Calu3 (cell line): ENCODE measurements at places on chromosomes 16 and 17. TPM values are rescaled to one million over a fixed set of nuclear protein-coding genes. Genes with fewer than 3 reads are reported as not detected.

Gene MBTD1
- 35.6 and 38.4 TPM in 2 replicates for total RNA-seq

Gene SALL1
- not detected in 2 replicates for total RNA-seq

Gene C16orf96
- not detected in 2 replicates for total RNA-seq

DNA sequence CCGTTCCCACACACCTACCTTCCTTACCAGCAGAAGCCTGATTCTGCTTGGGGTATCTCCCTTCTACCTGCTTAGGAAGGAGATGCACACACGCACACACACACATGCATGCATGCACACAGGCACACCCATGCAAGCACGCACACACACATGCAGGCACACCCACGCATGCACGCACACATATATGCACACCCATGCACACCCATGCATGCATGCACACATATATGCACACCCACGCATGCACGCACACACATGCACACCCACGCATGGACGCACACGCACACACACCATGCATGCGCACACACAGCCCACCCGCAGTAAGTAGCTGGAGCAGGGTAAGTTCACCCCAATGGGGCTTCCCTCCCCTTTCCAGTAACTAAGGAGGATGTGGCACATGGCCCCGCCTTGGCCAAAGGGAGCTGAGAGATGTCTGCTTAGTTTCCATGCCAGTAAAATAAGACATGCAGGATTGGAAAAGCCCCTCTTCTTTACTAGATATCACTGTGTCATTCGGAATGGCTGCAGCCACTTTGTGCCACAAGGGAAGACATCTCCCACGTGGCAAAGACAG, 33.7 kb downstream of the ADCY9 start:
- peaks cover 23% of the 10 kb centered on the region for H3K4me1 ChIP-seq
- H3K27ac ChIP-seq = no peak overlapping the region
- H3K36me3 ChIP-seq = no peaks in the 10 kb centered on the region
- DNase-seq = no peak
- H3K4me3 ChIP-seq = no peak overlapping the region

- no peak overlapping the region for H3K4me3 ChIP-seq
- no peak for DNase-seq
- H3K27ac ChIP-seq = no peak overlapping the region
Measured at GRCh38 chr16:17076092-17076754, 394.5 kb downstream of the XYLT1 start.

DNA sequence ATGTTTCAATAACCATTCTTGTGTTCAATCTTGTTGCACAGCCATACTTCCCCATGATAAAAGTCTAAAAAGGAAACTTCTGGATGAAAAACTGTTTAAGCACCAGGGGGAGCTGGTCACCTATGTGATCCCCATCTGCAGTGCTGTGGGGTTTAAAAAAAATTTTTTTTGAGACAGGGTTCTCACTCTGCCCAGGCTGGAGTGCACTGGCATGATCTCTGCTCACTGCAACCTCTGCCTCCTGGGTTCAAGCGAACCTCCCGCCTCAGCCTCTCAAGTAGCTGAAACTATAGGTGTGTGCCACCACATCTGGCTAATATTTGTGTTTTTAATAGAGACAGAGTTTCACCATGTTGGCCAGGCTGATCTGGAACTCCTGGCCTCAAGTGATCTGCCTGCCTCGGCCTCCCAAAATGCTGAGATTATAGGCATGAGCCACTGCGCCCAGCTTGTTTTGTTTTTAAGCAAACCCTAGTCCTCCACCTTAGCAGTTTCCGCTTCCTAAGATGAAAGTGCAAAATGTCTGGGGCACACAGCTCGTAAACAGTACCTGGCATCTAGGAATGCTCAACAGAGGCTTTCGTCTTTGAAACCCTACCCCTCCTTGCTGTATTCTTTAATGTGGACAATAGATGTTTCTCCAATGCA, 25.4 kb downstream of the DNAJA2 start:
- H3K27me3 ChIP-seq = no peaks in the 10 kb centered on the region
- H3K36me3 ChIP-seq = no peaks in the 10 kb centered on the region
- DNase-seq = peak; percentile 66
- no peak overlapping the region for H3K4me3 ChIP-seq

- H3K27ac ChIP-seq = no peak overlapping the region
- H3K27me3 ChIP-seq = peaks cover 40% of the 10 kb centered on the region
- no peaks in the 10 kb centered on the region for H3K4me1 ChIP-seq
- peak; percentile 21 for DNase-seq
Measured at GRCh38 chr17:6701719-6702118, 11.4 kb downstream of the SLC13A5 start.

DNA sequence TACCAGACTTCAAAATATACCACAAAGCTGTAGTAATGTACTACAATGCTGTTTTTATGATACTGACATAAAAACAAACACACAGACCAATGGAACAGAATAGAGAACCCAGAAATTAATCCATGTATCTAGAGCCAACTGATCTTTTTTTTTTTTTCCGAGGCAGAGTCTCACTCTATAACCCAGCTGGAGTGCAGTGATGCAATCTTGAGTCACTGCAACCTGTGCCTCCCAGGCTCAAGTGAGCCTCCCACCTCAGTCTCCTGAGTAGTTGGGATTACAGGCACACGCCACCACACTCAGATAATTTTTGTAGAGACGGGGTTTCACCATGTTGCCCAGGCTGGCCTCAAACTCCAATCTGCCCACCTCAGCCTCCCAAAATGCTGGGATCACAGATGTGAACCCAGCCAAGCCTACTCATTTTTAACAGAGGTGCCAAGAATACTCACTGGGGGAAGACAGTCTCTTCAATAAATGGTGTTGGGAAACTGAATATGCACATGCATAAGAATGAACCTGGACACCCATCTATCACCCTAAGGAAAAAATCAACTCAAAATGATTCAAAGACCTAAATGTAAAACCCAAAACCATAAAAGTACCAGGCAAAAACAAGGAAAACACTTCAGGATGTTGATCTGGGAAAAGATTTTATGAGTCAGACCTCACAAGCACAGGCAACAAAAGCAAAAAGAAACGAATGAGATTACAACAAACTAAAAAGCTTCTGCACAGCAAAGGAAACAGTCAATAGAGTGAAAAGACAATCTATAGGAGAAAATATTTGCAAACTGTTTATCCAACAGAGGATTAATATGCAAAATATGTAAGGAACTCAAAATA, 63.1 kb downstream of the STX8 start:
- H3K4me3 ChIP-seq = no peak overlapping the region
- H3K4me1 ChIP-seq = peaks cover 9% of the 10 kb centered on the region
- H3K27ac ChIP-seq = no peak overlapping the region
- no peaks in the 10 kb centered on the region for H3K27me3 ChIP-seq

- no peak overlapping the region for H3K27ac ChIP-seq
- H3K4me3 ChIP-seq = no peak overlapping the region
- H3K27me3 ChIP-seq = no peaks in the 10 kb centered on the region
- DNase-seq = no peak
Measured at GRCh38 chr16:30539000-30539964, 4.6 kb upstream of the ZNF747 start.

GRCh38 chr17:82859431-82860403, 19.9 kb upstream of the ZNF750 start:
- DNase-seq = peak; percentile 81
- H3K4me3 ChIP-seq = peak overlapping the region; percentile 55
- H3K36me3 ChIP-seq = peaks cover 29% of the 10 kb centered on the region
- H3K4me1 ChIP-seq = peaks cover 28% of the 10 kb centered on the region
- no peaks in the 10 kb centered on the region for H3K27me3 ChIP-seq
- peak overlapping the region; percentile 62 for H3K27ac ChIP-seq

DNA sequence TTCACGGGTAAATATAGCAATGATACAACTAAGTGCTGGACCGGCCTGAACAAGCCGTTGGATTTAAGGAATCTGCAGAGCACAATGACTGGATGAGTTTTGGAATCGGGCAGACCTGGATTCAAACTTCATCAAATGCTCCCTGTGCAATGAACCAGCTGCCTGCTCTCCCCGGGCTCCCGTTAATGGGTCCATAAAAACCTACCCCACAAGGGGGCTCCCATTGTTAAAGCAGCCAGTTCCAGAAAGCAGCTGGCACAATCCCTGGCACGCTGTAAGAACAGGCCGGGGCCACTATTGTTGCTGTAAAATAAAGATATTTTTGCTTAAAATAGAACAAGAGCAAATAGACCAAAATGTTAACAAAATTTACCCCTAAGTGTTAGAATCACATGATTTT, 131.9 kb downstream of the C16orf95 start:
- no peak overlapping the region for H3K4me3 ChIP-seq
- no peaks in the 10 kb centered on the region for H3K36me3 ChIP-seq
- H3K27me3 ChIP-seq = peaks cover 55% of the 10 kb centered on the region
- DNase-seq = no peak
- no peak overlapping the region for H3K27ac ChIP-seq

GRCh38 chr17:62857526-62857925, 49.4 kb upstream of the MARCHF10 start:
- no peak for DNase-seq
- H3K27ac ChIP-seq = no peak overlapping the region
- no peak overlapping the region for H3K4me3 ChIP-seq
- peaks cover 10% of the 10 kb centered on the region for H3K36me3 ChIP-seq
- peaks cover 20% of the 10 kb centered on the region for H3K4me1 ChIP-seq
- H3K27me3 ChIP-seq = no peaks in the 10 kb centered on the region

- no peak for DNase-seq
- no peaks in the 10 kb centered on the region for H3K4me1 ChIP-seq
- H3K27ac ChIP-seq = no peak overlapping the region
- no peaks in the 10 kb centered on the region for H3K27me3 ChIP-seq
Measured at GRCh38 chr17:52470553-52470952, 312.0 kb upstream of the CA10 start.

GRCh38 chr16:4373909-4374742, 2.5 kb downstream of the VASN start:
- peak overlapping the region; percentile 95 for H3K27ac ChIP-seq
- H3K4me1 ChIP-seq = peaks cover 59% of the 10 kb centered on the region
- H3K36me3 ChIP-seq = peaks cover 72% of the 10 kb centered on the region
- H3K4me3 ChIP-seq = peak overlapping the region; percentile 75

GRCh38 chr16:78773706-78774105, 674.3 kb downstream of the WWOX start:
- H3K27me3 ChIP-seq = no peaks in the 10 kb centered on the region
- H3K36me3 ChIP-seq = no peaks in the 10 kb centered on the region
- no peak for DNase-seq
- no peak overlapping the region for H3K27ac ChIP-seq
